HepG2 (cell line): ENCODE measurements at places on chromosomes 5 and 9. TPM values are rescaled to one million over a fixed set of nuclear protein-coding genes. Genes with fewer than 3 reads are reported as not detected.

Gene MUSK
- total RNA-seq = not detected in 2 replicates

DNA sequence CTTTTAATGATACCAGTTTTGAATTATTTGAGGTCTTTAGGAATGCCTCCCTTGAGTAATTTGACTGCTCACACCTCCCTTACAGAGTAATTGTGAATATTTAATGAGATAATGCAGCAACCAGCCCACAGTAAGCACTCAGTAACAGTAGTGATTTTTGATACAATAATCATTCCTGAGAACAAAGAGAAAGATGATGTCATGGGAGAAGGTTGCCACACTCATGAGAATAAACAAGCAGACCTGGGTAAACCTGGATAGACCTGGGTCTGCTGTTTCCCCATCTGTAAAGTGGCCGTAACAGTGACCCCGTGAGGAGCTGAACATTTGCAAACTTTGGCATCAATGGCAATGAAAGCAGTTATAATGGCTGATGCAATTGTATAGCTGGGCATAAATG, 4.2 kb downstream of the C1QTNF2 start:
- H3K27ac ChIP-seq = no peak overlapping the region
- no peak for DNase-seq
- no peak overlapping the region for H3K4me3 ChIP-seq
- H3K36me3 ChIP-seq = no peaks in the 10 kb centered on the region
- peaks cover 7% of the 10 kb centered on the region for H3K27me3 ChIP-seq

DNA sequence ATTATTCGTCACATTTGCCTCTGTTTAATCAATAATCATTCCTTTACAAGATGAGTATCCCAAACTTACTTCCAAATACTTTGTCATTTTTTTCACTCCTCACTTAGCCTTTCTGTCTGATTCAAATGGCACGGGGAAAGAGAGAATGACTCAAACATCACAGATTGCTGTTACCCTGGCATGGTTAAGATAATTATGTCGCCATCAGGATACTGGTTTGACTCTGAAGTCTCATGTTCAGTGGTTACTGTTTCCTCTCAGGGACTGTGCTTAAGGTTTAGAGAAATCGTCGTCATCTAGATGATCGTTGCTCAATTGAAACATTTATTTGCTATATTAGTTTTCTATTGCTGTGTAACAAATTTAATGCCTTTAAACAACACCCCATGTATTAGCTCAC, 45.2 kb upstream of the RAD23B start:
- H3K4me3 ChIP-seq = no peak overlapping the region
- no peak for DNase-seq
- no peaks in the 10 kb centered on the region for H3K27me3 ChIP-seq
- peaks cover under 1% of the 10 kb centered on the region; the same call in 1 of the 2 replicates for H3K4me1 ChIP-seq

GRCh38 chr9:71364186-71364955, 242.9 kb upstream of the TRPM3 start:
- H3K36me3 ChIP-seq = no peaks in the 10 kb centered on the region
- H3K27me3 ChIP-seq = no peaks in the 10 kb centered on the region
- H3K4me1 ChIP-seq = no peaks in the 10 kb centered on the region

DNA sequence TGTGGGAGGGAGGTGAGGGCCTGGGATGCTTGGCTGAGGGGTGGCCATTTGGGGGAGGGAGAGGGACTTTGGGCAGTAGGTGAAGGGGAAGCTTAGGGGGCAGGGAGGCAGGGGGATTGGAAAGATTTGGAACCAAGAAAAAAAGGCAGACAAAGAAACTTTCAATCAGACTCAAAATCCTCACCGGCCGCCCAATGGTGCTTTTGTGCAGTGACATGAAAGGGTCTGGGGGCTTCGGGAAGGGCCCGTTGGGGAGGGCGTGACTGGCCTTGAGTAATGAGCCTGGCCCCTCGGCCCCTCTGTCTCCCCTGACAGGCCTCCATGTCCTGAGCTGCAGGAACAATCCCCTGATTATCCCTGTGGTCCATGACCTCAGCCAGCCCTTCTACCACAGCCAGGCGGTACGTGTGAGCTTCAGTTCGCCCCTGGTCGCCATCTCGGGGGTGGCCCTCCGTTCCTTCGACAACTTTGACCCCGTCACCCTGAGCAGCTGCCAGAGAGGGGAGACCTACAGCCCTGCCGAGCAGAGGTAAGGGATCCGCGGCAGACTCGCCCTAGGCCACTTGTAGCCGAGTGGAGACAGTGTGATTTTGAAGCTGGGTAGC, 181.1 kb downstream of the PAPPA start:
- peaks cover 45% of the 10 kb centered on the region for H3K4me1 ChIP-seq
- no peak for DNase-seq
- no peak overlapping the region for H3K27ac ChIP-seq
- H3K4me3 ChIP-seq = no peak overlapping the region

GRCh38 chr9:15640121-15640520, 87.3 kb downstream of the CCDC171 start:
- H3K4me3 ChIP-seq = no peak overlapping the region
- peaks cover 11% of the 10 kb centered on the region for H3K4me1 ChIP-seq
- H3K36me3 ChIP-seq = no peaks in the 10 kb centered on the region
- H3K27me3 ChIP-seq = no peaks in the 10 kb centered on the region
- DNase-seq = no peak

DNA sequence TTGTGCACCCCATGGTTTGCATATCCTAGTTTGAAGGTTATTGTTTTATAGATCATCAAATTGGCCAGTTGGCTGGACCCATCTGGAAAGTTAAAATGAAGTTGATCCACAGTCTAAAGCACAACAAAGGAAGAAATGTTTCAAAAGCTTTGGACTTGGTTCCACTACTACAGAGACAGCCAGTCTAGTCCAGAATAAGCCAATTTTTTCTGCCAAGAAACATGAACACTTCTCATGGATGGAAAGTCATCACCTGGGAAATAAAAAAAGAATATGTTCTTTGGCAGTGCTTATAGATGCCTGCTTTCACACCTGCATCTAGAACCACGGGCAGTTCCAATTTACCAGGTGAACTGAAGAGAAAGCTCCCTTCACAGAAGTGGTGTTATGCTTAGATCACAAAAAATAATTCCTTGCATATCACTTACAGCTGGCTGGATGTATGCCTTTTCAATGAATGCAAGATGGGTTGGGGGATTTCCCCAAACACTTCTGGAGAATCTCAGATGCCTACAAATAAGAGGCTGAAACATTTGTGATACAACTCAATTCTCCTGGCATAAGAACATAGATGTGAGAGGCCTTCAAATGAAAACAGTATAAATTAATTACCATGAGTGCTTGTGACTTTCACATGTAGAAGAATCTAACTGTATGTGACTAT, 26.9 kb downstream of the C9 start:
- H3K36me3 ChIP-seq = no peaks in the 10 kb centered on the region
- H3K27me3 ChIP-seq = no peaks in the 10 kb centered on the region
- H3K4me1 ChIP-seq = no peaks in the 10 kb centered on the region
- no peak overlapping the region for H3K27ac ChIP-seq
- DNase-seq = no peak
